ENCODE measurements at places on chromosomes 4 and X.

DNA sequence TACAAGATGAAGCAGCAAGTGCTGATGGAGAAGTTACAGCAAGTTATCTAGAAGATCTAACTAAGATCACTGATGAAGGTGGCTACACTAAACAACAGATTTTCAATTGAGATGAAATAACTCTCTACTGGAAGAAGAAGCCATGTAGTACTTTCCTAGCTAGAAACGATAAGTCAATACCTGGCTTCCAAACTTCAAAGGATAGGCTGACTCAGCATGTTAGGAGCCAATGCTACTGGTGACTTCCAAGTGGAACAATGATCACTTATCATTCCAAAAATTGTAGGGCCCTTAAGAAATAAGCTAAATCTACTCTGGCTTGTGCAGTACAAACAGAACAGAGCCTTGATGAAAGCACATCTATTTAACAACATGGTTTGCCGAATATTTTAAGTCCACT lies 55.0 kb downstream of the FBXW7 start:
- DNase-seq, result no peak

DNA sequence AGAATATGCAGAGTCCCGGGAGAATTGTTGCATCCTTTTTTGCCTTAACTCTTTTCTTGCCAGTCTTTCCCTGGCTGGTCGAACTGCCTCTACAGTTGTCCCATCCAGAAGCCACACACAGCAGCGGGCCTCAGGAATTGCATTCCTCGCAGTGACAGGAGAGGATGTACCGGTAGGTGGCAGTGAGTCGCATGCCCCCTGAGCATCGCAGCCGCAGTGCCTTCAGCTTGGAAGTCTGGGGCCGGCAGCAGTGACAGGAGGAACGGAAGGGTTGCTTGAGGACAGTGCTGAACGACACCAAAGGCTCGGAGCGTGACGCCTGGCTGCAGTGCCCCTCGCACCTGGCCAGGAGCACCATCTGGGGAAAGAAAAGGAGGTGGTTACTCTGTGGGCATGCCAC lies 23.5 kb downstream of the NDP start:
- DNase-seq, result no peak

- DNase-seq, result no peak
Observed at GRCh38 chr4:182297659-182298058, 54.5 kb downstream of the TENM3 start.

DNA sequence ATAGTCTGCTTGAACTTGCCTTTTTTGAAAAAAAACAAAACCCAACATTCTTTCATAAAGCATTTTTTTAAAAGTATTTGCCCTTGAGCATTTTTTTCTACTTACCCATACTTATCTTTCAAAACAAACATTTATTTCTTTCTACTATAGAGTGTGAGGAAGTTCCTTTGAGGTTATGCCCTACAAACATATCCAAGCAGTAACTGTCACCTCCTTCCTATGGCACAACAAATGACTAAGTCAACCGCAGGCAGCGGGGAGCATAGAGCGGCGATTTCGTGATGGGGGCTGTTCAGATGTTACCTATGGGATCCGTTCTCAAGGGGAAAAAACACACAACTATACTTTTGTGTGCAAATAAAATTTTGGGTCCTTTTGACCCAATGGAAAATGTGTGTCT lies 19.4 kb downstream of the SPRY1 start:
- no peak for DNase-seq

DNA sequence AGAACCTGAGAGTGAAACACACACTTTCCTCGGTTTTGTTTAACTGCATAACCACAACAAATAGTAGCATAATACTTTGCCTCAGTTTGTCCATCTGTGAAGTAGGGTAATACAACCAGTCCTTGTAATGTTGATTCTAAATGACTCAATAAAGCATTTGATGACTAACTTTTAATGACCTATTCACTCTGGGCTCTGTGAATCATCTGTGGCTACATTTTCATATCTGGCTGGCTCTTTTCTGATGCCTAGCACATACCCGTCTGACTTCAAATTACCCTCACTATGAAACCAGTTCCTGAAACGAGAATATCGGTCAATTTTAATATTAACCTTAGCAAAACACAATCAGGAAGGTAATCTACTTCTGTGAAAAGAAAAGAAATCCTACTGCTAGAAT lies 151.0 kb downstream of the SH2D1A start:
- DNase-seq, result no peak

DNA sequence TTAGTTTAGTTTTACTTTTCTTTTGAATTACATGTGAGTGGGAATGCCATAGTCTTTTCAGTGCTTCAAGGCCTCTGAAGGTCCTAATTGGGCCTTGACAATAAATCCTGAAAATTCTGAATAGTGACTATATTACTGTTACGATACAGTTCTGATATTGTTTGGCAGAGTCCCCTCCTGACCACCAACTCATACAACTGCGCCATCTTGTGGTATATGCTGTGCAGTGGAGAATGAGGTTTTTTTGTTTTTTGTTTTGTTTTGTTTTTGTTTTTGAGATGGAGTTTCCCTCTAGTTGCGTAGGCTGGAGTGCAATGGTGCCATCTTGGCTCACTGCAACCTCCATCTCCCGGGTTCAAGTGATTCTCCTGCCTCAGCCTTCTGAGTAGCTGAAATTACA lies 56.6 kb upstream of the CHRDL1 start:
- no peak for DNase-seq

DNA sequence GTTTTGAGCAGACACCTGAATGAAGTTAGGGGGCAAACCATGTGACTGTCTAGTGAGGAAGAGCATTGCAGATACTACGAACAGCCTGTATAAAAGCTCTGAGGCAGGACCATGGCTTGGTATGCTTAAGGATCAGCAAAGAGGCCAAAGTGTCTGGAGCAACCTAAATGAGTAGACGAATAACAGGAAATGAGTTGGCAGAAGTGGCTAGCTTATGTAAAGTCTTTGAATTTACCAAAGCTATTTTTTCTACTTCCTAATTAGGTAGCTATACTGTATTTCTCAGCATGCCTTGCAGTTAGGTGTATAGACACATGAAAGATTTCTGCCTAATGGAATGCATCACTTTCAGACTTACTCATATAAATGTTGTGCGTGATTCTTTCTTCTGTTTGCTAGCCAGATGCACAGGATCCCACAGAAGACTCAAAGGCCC lies 9.3 kb upstream of the GPRIN3 start:
- no peak for DNase-seq

GRCh38 chrX:49921109-49921508 lies 1.3 kb upstream of the CLCN5 start:
- DNase-seq, result no peak

DNA sequence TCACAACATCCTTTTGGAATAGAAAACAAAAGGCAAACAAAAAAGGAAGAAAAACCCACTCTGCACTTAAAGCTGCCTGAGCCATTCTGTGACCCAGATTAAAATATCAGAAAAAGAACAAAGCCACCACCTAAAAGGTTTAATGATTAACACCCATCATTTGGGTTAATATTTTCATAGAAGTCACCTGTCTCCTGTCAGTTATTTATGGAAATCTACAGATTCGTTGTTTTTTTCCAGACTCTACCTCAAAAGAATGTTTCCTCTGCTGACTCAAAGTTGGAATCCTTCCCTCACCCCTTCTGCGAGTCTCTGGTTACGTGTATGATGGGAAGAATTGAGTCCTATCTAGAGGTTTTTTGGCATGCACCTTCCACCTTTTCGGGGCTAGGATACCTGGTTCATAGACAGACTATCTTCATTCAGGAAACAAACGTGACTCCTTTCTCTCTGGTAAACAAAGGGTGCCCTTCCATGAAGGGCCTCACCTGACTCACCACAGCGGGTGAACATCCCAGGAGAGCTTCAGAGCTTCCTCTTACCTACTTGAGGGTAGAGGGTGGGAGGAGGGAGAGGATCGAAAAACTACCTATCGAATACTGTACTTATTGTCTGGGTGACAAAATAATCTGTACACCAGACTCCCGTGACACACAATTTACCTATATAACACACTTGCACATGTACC lies 19.6 kb upstream of the CA5B start:
- DNase-seq, result no peak

- DNase-seq, result no peak
Observed at GRCh38 chr4:137541876-137542646, 9.8 kb upstream of the PCDH18 start.

DNA sequence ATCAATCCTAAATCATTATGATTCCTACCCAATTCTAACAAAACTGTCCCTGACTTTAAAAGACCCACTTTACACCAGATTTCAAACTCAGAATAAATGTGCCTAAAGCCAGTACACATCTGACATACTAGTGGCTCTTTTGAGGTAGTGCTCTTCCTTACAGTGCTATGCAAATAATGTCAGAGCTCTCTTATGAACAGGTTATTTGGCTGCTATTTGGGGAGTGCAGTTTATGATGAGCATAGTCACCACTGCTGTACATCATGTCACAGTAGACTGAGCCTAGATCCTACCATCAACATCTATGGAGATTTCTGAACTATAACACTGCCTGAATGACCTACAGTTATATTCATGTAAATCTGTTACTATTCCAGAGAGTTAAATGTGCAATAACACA lies 50.4 kb upstream of the PAGE5 start:
- no peak for DNase-seq

Measured in GM18507 (cell line).